ENCODE measurements at places on chromosomes 7 and 10. TPM values are rescaled to one million over a fixed set of nuclear protein-coding genes. Genes with fewer than 3 reads are reported as not detected.

Gene PRKAR2B
- 3.7 TPM for total RNA-seq

Gene PTPN20
- 4.5 TPM for total RNA-seq

Gene TPST1
- 9.4 TPM for total RNA-seq

Gene LBX1
- total RNA-seq, result not detected

Gene CHAT
- total RNA-seq, result not detected

Gene VDAC2
- total RNA-seq, result 315 TPM
